ENCODE measurements at places on chromosomes 5 and 9. TPM values are rescaled to one million over a fixed set of nuclear protein-coding genes. Genes with fewer than 3 reads are reported as not detected.

TRIM14 gene
- 72.3 TPM for total RNA-seq

NTNG2 gene
- total RNA-seq: 4.5 TPM

SLC25A48 gene
- not detected for total RNA-seq

SMIM33 gene
- total RNA-seq: under 0.01 TPM

PCDHGB6 gene
- 2.9 TPM for total RNA-seq

C1QTNF2 gene
- total RNA-seq: 1.3 TPM

TAF11L5 gene
- total RNA-seq: not detected

ADAMTS13 gene
- total RNA-seq: 1.1 TPM

LTC4S gene
- total RNA-seq: not detected
